ENCODE measurements at places on chromosomes 6 and 20.

DNA sequence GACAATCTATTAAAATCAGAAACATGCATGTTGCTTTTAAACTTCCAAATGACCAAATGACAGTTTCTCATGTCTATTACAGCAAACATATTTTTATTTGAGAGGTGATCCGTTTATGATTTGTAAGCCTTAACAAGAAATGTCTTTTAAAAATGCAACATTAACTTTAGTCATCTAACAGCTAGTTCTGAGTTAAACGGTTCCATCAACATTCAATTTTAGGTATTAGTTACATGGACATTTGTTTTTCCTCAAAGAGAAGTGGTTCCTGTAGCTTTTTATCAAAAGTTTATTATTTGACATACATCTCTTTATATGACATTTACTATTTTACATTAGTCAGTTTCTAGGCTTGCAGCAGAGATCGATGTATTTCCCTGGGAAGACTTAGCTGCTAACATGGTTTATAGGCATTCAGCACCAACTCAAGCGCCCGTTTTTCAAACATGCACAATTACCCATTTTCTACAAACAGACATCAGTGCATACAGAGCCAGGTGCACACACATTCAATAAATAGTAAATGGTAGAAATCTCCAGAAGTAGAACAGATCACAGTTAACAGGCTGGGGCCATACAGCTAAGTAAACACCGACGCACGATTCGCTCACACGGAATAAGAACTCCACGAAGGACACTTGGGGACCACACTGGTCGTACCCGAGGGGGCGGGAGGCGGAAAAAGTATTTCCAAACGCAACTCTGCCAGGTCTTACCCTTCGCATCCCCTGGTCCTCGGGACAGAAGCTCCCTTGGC, 882 bp downstream of the CNR1 start:
- no peak for DNase-seq

GRCh38 chr6:111573892-111574797, 31.5 kb downstream of the TRAF3IP2 start:
- no peak for DNase-seq

- DNase-seq = no peak
Measured at GRCh38 chr20:50558483-50558925, 48.3 kb downstream of the PTPN1 start.

- no peak for DNase-seq
Measured at GRCh38 chr6:118971682-118972081, 36.7 kb upstream of the MCM9 start.

DNA sequence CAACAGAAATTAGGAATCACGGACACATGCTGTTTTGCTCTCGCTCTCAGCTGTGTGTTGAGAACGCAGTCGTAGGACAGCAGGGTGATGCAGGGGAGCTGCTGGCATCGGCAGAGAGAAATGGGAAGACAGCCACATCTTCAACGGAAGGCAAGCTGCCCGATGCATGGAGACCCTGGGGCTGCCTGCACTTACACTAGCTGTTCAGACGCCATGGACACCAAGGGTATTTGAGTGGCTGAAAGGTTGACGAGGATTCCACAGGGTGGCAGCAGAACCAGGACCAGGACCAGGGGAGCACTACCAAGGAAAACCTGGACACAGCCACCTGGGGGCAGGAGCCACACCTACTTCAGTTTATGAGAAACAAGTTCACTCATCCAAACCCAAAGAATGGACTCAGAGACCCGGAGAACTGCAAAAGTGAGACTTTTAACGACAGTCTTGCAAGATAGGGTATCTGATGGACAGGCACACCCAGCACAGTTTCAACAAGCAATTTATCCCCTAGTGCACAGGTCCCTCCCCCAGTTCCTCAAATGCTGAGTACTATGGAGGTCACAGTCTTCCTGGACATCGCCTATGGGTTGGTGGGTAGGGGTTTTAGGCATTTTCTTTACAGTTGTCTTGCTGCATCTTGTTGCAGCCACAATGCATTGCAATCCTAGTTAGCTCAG, 56.3 kb upstream of the ENTPD6 start:
- no peak for DNase-seq

GRCh38 chr20:31661625-31662371, 24.1 kb downstream of the COX4I2 start:
- peak; percentile 70 for DNase-seq

GRCh38 chr6:82506526-82506925, 142.9 kb downstream of the TPBG start:
- DNase-seq = no peak

DNA sequence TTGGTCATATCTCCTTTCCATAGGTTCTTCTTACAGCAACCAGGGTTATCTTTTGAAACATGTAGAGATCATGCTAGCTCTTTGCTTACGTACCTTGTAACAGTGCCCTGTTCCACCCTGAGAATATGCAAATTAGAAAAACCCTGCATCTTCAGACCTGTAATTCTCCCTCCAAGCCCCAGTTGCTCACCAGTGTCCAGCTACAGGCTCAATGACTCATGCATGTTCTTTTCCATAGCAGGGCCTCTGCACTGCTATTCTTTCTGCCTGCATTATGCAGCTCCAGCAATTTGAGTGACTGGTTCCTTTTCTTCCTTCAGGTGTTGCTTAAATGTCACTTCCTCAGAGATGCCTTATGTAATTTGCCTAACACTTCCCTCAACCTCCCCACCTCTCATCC, 636.2 kb downstream of the KHDRBS2 start:
- DNase-seq = no peak

GRCh38 chr20:51861726-51862466, 59.6 kb upstream of the SALL4 start:
- DNase-seq = no peak

DNA sequence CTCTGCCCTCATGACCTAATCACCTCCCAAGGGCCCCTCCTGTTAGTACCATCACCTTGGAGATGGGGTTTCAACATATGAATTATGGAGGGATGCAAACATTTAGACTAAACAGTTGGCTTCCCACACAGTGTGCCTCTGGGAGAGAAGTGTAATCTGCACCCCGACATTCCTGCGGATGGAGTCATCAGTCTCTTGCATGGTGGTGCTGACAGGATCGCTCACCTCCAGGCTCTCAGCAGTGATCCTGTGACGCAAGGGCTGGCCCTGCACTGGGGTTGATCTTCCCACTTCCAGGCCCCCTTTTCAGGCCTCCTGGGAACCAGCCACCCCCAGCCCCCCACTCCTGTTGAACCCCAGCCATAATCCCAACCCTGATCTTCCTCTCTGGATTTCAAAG, 16.0 kb upstream of the PI16 start:
- no peak for DNase-seq

- no peak for DNase-seq
Measured at GRCh38 chr20:49435639-49436038, 46.8 kb downstream of the KCNB1 start.

DNA sequence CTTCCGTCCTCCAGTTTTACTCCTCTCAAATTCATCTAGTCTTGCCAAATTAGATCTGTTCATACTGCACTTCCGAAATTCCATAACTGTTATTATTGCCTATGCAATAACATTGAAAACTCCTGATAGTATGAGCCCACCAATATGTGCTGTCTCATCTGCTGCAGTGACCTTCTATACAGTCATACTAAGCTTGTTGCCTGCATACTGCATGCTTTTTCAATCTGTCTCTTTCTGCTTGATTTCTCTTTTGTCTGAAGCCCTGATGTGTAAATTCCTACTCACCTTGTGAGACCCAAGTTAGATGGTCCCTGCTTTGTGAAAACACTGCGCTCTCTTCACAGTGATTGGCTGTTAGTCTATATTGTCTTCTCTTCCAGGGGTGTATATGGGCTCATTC, 1.1 kb downstream of the TBP start:
- no peak for DNase-seq

DNA sequence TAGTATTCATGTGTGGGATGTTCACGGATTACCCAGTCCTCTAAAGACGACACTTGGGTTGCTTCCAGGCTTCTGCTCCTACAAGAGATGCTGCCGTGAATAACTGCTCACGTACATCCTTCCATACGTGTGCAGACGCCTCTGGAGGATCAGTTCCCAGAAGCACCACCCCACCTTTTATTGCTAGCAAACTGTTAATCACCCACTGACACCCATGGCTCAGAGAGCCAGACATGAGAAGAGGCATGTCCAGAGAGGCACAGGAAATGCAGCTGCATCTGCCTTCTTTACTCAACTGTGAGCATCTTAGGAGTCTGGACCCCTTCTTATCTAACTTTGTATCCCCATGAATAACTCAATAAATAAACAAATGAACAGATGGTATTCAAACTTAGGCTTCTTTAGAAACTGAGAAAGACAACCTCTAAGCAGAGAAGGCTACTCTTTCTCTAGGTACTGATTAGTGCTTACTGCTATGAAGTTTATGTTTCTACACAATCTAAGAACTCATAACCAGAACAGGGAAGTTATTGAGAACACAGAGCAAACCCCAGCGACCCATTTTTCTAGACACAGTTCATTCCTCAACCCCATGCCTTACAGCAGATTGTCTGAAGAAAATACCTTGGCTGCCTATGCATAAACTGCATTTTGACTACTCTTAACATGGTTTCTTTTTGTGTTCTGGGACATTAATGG, 228.7 kb upstream of the RREB1 start:
- DNase-seq = no peak

DNA sequence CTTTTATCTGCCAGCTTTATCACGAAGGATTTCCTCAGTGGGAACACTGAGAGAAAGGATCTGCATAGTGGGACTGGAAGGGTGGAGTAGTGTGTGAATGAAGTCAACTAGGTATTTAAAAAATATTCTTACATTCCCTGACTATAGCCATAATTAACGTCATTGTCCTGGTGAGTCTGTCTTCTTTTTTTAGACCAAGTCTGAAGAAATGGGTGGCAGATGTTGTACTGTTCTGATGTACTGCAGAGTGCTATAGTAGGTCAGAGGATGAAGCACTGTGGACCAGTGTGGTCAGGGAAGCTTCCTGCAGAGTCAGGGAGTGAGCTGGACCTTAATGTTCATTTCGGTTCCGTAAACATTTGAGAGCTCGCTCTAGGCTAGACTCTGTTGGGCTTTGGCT, 11.9 kb downstream of the TULP4 start:
- DNase-seq = no peak

GRCh38 chr6:163712566-163712961, 298.0 kb downstream of the QKI start:
- DNase-seq = no peak

GRCh38 chr6:80488190-80488589, 381.7 kb downstream of the BCKDHB start:
- no peak for DNase-seq

GRCh38 chr6:96235927-96236326, 220.2 kb downstream of the FUT9 start:
- DNase-seq = no peak

DNA sequence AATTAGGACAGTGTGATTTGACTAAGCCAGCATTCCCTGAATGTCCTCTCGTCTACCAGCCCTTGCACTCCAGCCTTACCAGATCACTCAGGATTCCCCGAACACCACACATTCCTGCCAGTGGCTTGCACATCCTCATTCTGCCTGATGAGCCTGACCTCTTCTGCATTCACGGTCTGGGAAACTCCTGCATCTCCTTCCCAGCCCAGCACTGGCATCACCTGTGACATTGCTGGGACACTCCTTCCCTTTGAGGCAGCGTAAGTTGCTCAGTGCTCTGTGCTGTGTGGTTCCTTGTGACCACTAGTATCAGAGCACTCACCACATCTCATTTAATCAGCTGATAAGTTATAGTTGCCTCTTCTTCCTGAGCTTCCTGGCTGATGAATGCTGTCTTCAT, 17.3 kb downstream of the NCOA7 start:
- DNase-seq = no peak

- DNase-seq = no peak
Measured at GRCh38 chr6:74519163-74519562, 686.7 kb downstream of the COL12A1 start.

- no peak for DNase-seq
Measured at GRCh38 chr20:41110930-41111577, 26.3 kb upstream of the PLCG1 start.

GRCh38 chr6:11419763-11420453, 117.6 kb upstream of the TMEM170B start:
- no peak for DNase-seq

DNA sequence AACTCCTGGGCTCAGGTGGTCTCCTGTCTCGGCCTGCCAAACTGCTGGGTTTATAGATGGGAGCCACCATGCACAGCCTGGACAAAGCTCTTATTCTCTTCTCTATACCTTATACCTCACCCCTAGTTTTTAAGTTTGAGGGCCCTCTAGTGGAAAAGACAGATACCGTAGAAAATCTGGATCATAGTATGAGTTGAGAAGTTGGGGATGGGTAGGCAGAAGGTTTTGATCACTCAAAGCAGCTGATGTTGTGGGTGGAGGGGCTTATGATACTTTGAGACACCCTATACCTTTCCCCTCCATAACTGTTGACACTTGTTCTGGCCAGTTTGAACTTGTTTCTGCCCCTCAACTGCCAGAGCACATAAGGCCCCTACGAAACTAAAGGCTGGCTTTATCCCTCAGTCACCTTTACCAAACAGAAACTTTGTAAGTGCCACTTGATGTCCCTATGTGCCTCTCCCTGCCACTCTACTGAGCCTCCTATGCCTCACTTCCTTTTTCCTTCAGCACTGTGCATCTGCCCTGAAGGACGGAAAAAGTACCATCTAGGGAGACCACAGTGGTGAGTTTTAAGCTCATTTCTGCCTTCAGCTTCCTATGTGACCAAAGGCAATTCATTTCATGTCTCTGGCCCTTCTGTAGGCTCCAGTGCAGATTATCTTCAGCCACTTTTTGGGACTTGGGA, 28.6 kb downstream of the RALY start:
- no peak for DNase-seq

DNA sequence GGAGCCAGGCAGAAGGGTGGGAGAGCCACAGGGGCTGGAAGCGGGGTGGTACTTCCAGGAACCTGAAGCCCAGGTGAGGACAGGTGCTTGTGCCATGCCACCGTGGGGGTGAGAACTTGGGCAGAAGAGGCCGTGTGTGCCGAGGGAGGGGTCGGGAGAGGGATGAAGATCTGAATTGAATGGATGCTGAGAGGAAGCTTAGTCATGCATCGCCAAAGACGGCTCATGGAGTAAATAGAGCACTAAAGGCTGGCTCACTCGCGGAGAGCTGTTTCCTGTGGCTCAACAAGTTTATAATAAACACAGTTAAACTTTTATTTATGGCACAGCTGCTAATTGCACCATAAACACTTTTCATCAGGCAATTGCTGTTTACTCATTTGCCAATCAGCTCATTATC, 21.7 kb upstream of the MYT1 start:
- no peak for DNase-seq

- DNase-seq = no peak
Measured at GRCh38 chr6:56435326-56435725, 187.9 kb upstream of the COL21A1 start.

GRCh38 chr6:121216928-121217327, 117.4 kb downstream of the TBC1D32 start:
- DNase-seq = no peak

- DNase-seq = peak; percentile 50
Measured at GRCh38 chr6:3825851-3826581, 23.2 kb upstream of the FAM50B start.

DNA sequence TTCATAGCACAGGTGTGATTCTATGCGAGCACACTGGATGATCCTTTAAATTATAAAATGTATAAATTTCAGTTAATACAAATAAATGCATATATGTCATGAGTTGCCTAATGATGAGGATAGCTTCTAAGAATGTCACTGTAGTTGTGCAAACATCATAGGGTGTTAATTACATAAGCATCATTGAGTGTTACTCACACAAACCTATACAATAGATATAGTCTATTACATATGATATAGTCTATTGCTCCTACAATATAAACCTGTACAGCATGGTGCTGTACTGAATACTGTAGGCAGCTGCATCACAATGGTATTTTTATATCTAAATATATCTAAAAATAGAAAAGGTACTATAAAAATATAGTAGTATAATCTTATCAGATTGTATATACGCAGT, 159.0 kb downstream of the PTPRK start:
- no peak for DNase-seq

GRCh38 chr20:10194166-10194565, 24.5 kb upstream of the SNAP25 start:
- DNase-seq = no peak

All from omental fat pad (tissue), 4 donors.